ENCODE measurements at places on chromosomes 3 and 15.
A peak's percentile ranks its signal among the peaks of the same experiment; 100 is the strongest.

DNA sequence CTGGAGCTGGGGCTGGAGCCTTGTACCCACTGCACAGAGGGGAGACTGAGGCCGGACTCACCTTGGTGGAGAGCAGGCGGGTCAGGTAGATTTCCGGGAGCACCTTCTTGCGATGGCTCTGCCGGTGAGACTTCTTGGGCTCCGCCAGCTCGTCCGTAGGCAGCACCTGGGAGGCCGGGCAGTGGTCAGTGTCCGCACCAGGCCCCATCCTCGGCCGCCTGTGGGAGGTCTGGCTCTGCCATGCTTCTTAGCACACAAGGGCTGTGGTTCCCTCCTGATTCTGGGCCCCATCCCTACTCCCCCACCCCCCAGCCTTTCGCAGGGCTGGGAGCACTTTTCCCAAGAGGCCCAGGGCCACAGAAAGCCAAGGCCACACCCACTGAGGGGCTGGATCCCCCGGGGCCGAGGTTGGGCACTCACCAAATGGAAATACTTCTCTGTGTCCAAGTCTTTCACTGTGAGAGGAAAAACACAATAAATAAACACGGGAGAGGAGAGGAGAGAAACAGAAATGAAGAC lies 17.4 kb downstream of the H1-8 start:
- DNase-seq, result no peak

DNA sequence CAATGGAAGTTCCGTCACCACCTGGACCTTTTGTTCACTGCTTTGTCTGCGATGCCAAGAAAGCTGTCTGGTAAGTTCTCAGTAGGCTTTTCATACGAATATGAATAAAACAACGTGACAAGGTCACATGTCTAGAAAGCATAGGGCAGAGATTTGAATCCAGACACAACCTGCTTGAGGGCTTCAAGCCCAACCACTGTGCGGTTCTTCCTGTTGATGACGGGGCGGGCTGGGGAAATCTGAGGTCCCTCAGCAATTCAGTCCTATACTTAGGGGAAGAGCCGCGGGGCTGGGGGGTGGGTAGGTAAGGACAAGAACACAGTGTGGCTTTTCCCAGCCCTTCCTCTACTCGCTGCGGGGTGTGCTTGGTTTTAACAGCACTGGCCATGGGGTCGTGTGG lies 32.4 kb upstream of the SMAD3 start:
- DNase-seq, result no peak

GRCh38 chr15:69000091-69000490 lies 14.4 kb upstream of the NOX5 start:
- no peak for DNase-seq

DNA sequence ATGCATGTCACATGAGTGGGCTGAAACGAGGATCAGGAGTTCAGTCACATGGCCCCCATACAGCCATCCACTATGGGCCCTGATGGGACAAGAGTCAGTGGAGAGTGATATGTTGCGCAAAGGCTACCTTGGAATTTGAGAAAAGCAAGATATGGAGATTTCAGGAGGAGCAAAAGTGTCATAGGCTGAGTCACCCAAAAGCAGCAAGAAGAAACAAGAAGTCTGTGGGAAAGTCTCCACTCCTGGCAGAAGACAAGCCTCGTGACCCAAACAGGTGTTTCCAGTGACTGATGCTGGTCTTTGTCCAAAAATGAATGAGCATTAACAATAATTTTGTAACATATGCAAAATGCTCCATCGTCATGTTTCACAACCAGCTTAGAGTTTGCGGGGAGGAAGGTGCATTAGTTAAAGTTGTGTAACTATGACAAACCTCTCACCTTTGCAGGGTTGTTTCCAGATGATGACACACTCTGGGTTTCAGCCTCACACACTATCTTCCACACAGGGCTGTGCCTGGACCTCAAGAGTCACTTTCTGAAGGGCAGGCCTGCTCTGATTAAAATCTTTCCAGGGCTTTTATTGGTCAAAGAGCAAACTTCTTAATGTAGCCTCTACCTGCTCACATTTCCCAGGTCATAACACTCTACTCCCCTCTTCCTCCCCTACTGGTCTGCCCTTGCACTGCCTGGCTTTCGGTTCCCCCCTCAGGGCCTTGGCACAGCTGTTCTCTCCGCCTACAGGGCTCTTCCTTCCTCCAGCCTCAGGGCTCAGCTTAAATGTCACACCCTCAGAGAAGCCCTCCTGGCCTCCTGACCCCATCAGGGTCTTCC lies 3.9 kb upstream of the DNASE1L3 start:
- DNase-seq, result no peak

DNA sequence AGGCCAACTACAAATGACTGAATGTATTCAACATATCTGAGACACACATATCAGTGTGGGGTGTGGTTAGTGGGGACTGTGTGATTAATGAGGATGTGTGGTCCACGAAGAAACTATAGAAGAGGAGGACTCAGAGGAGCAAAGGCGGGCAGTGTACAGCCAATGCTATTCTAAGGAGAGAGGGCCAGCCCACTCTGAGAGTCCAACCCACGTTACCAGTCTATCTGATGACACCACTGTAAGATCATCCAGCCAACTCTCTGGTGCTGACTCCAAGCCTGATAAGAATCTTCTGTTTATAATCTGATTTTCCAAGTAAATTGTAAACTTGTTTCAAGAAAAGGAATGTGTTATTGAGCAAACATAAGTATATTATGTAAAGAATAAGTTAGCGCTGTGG lies 47.2 kb downstream of the MCF2L2 start:
- no peak for DNase-seq

DNA sequence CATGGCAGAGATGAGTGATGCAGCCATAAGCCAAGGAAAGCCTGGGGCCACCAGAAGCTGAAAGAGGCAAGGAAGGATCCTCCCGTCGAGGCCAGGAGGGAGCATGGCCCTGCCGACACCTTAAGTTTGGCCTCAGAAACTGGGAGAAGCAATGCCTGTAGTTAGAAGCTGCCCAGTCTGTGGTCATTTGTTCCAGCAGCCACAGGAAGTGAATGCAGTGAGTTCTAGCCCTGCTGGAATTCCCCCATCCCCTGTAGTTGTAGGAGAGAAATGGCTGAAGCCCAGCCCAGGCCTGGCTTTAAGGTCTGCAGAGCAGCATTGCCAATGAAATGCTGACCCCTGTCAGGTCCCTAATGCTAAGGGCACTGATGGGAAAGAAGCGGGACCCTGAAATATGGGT lies 12.2 kb upstream of the CHSY1 start:
- no peak for DNase-seq

- no peak for DNase-seq
These were observed 213.1 kb upstream of the NECTIN3 start for GRCh38 chr3:110858549-110858948.

DNA sequence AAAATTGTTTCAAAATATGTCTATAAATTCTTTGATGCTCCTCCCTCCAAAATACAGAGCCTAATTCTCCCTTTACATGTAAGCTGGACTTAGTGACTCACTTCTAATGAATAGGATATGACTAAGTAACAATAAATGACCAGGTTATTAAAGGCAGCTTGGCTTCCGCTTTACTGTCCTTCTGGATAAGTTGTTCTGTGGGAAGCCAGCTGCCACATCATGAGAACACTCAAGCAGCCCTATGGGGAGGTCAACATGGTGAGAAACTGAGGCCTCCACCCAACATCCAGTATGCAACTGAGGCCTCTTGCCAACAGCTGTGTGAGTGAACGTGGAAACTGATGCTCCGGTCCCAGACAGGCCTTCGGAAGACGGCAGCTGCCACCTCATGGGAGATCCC lies 247.3 kb upstream of the CHRM5 start:
- DNase-seq, result peak; percentile 14

DNA sequence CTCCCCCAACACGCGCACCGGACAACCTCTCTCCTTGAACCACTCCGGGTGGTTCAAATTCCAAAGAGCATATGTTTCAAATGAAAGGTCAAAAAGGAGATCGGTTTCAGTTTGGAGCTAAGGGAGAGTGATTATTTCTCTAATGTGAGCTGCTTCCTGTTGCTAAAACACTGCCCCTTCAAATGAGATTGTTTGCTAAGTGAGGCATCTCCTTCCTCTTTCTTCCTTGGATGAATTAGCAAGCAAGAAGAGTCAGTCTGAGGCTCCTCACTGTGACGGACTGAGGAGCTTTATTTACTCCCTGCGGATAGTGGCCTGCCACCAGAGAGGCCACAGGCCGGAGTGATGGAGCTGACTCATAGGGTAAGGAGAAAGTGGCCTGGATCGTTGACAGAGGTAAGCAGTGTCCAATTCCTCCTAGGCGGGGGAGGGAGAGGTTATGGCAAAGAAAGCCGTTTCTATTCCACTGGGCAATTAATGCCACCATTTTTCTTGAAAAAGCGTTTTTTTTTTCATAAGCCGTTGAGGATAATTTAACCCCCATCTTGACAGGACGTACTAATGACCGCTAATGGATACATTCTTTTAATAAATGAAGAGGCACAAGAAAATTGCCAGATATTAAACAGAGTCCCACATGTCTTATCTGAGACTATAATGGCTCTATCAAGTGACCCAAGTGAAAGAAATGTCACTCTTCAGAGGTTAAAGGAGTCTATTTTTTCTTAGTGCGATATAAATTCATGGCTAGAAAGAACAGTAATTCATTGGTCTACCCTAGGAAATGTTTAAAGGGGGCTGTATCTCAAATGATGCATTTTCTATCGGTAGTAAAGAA lies 167.0 kb upstream of the ANKRD28 start:
- DNase-seq, result peak; percentile 16

- peak; percentile 44 for DNase-seq
These were observed 37.6 kb downstream of the NCEH1 start for GRCh38 chr3:172673210-172673679.

DNA sequence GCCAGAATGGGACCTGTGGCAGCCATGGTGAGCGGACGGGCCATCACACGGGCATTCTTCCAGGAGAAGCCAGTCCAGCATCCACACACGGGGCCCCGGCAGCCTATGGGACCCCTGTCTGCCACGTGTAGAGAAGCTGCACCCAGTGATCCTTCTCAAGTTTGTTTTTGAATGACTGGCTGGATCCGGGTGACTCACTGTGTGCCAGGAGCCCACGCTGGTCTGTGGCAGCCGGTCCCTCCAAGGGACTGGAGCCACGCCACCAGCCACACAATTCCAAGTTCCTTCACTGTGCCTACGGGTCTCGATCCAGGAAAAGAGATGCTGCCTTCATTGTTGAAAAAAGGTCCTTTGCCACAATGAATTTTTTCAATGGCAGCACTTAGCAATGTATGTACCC lies 58.1 kb downstream of the ATP10A start:
- no peak for DNase-seq

DNA sequence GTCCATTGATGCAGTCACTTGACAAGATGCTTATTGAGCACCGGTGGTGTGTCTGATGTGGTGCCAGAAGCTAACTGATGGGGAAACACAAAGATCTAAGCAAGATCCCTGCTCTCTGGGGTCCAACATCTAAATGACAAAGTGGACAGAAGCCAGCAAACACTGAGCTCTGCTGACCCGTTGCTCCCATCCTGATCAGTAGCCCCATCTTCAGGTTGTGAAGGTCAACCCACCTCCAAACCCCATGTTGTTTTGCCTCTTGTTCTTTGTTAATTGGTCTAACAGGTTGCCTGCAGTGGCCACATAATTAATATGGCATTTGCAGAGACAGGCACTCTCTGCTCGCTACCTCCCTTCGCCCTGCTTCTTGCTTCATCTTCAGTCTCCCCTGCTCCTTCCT lies 21.5 kb upstream of the GLCE start:
- DNase-seq, result no peak

GRCh38 chr3:177321819-177322218 lies 124.5 kb upstream of the TBL1XR1 start:
- DNase-seq, result no peak

- peak; percentile 81 for DNase-seq
These were observed 26.6 kb upstream of the RASA2 start for GRCh38 chr3:141460097-141460704.

DNA sequence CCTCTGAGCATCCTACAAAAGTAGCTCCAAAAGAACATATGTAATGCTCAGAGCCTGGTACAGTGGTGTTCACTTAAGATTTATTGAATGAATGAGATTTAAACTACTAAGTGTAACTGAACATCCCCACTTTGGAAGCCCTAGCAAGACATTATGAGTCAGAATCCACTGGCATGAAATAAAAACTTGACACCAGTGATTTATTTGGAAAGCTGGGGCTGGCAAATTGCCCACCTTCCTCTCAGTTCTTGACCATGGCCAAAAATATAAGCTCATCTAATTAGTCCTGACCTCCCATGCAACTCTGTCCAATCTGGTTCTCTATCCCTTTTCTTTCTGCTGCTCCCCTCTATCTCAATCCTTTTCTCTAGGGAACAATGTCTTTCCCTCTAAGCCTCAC lies 418.0 kb downstream of the PLCL2 start:
- no peak for DNase-seq

GRCh38 chr3:31132132-31132769 lies 237.8 kb upstream of the GADL1 start:
- peak; percentile 45 for DNase-seq

GRCh38 chr15:75554717-75555116 lies 24.4 kb downstream of the PTPN9 start:
- DNase-seq, result no peak
